ENCODE measurements at places on chromosomes 13 and 19. TPM values are rescaled to one million over a fixed set of nuclear protein-coding genes. Genes with fewer than 3 reads are reported as not detected.

- H3K27me3 ChIP-seq = no peaks in the 10 kb centered on the region
- no peaks in the 10 kb centered on the region for H3K36me3 ChIP-seq
- H3K4me3 ChIP-seq = no peak overlapping the region
- DNase-seq = no peak
Observed at GRCh38 chr19:3477951-3478350, 2.4 kb downstream of the SMIM24 start.

The THAP8 gene
- 3.4 TPM for total RNA-seq

- H3K4me3 ChIP-seq = peak overlapping the region; percentile 87
- DNase-seq = no peak
- peaks cover 27% of the 10 kb centered on the region for H3K4me1 ChIP-seq
- peak overlapping the region; percentile 31 for H3K27ac ChIP-seq
- H3K27me3 ChIP-seq = no peaks in the 10 kb centered on the region
Observed at GRCh38 chr19:12484011-12484370, 625 bp downstream of the ZNF709 start.

- peaks cover 3% of the 10 kb centered on the region for H3K27me3 ChIP-seq
- H3K27ac ChIP-seq = peak overlapping the region; percentile 35
- H3K4me1 ChIP-seq = peaks cover 25% of the 10 kb centered on the region
- H3K36me3 ChIP-seq = no peaks in the 10 kb centered on the region
- DNase-seq = no peak
Observed at GRCh38 chr13:76878043-76878442, 8.2 kb downstream of the KCTD12 start.

DNA sequence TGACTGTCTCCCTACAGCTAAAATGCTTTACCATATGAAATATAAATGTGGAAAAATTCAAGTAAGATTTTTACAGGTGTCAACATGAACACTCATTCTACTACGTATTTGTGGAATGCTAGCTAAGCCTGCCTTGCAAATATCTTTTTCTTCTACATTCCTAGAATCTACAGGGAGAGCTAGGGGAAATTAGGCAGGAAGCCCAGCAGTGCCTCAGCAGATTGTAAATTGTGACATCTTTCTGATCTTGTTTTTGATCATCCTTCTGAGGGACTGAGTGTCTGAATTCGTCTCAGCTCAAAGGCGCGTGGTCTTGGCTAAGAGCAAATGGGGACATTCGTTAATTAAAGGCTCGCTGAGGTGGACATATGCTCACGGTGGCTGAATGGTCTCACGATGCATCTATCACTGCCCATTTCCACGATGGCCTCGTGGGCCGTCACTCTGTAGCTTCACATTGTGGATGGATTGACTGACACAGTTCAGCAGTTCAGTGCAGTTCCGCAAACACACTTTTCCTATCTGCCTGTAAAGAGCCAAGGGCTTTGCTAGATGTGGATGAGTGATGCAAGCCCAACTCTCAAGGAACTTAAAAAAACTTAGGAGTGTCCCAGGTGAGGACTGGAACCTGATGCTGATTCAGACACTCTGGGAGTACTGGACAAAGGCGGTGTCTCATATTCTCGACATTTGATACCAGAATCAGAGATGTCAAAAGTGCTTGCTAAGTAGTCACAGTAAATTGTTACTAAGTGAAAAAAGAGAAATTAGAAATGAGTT lies 562.5 kb downstream of the EFNB2 start:
- no peak overlapping the region for H3K27ac ChIP-seq
- H3K27me3 ChIP-seq = peaks cover 2% of the 10 kb centered on the region
- H3K36me3 ChIP-seq = no peaks in the 10 kb centered on the region
- DNase-seq = no peak

DNA sequence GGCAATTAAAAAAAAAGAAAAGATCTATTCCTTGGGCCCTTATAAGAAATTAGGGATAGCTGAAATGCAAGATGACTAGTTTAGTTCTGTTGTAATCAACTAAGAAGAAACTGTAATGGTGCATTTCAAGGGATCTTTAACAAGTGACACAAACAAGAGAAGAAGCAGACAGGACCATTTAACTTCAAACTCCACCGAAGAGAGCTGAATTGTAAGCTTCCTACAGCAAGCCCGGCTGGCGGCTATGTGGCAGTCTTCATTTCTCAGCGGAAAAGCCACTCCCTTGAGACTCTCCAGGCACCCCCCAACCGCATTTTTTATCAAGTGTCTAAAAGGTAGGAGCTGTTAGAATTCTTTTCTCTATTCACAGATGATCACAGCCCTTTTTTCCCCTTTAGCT lies 305.2 kb upstream of the ZNF507 start:
- no peak for DNase-seq
- H3K36me3 ChIP-seq = no peaks in the 10 kb centered on the region

GRCh38 chr19:46495786-46496099 lies at the start of gene PNMA8B:
Gene PNMA8B, minus strand, starts transcription at chr19:46495867. Its CDS starts 402 bp downstream, at chr19:46495465.
- peaks cover 10% of the 10 kb centered on the region for H3K4me1 ChIP-seq
- H3K27ac ChIP-seq = no peak within 1 kb of the TSS
- peak; percentile 67 for DNase-seq
- no peaks in the 10 kb centered on the region for H3K36me3 ChIP-seq

GRCh38 chr19:49140951-49141350 lies 14.2 kb downstream of the HRC start:
- no peak overlapping the region for H3K27ac ChIP-seq

The TMEM145 gene
- 0.53 TPM for total RNA-seq

The CBLC gene
- total RNA-seq = not detected

The CNFN gene
- total RNA-seq = not detected

- H3K4me1 ChIP-seq = no peaks in the 10 kb centered on the region
- no peak overlapping the region for H3K4me3 ChIP-seq
- H3K36me3 ChIP-seq = no peaks in the 10 kb centered on the region
- no peak for DNase-seq
- peaks cover 2% of the 10 kb centered on the region for H3K27me3 ChIP-seq
Observed at GRCh38 chr13:44904967-44905366, 84.3 kb downstream of the NUFIP1 start.

DNA sequence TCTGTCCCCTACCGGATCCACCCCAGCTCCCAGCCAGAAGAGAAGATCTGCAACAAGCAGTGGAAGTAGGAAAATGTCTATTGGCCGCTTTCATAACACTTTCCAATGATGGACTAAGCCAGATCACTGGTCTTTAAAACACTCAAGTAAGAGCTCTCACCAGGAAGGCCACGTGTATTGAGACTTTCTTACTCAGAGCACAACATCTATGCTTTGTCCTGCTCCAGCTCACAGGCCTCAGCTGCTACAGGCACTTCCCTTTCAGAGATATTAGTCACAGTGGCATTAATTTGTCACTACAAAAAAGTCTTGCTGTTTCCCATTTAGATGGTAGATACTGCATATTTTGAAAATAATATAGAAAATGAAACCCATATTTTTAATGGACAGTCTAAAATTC lies 164.2 kb downstream of the ABCC4 start:
- no peak overlapping the region for H3K4me3 ChIP-seq
- peak; percentile 19 for DNase-seq
- peaks cover 2% of the 10 kb centered on the region for H3K4me1 ChIP-seq
- H3K27ac ChIP-seq = no peak overlapping the region
- H3K36me3 ChIP-seq = peaks cover 39% of the 10 kb centered on the region

The KLK12 gene
- total RNA-seq = not detected

Data from activated CD4-positive, alpha-beta T cell treated with anti-CD3 and anti-CD28 coated beads for 36 hours (primary cell).